ENCODE measurements at places on chromosomes 7 and 10.
A peak's percentile ranks its signal among the peaks of the same experiment; 100 is the strongest.

- ATAC-seq = no peak
Observed at GRCh38 chr10:3745521-3745920, 39.5 kb downstream of the KLF6 start.

DNA sequence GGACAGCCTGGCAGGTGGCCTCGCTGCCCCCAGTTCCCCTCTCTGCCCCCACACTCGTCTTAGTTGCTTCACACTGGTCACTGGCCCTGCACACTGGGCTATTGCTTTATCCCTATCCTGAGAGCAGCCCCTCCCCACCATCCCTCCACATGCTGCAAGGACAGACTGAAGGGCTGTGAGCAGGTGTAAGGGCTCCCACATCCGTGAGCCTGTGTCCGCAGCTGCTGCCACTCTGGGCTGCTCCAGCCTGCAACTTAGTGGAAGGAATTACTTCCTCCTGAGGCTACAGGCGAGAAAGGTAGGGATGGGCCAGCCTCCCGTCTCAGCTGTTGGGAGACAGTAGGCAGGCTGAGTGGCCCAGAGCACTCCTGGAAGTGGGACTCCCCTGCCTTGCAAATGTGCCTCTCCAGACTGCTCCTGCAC is 3.8 kb downstream of the RARRES2 start:
- ATAC-seq = no peak

DNA sequence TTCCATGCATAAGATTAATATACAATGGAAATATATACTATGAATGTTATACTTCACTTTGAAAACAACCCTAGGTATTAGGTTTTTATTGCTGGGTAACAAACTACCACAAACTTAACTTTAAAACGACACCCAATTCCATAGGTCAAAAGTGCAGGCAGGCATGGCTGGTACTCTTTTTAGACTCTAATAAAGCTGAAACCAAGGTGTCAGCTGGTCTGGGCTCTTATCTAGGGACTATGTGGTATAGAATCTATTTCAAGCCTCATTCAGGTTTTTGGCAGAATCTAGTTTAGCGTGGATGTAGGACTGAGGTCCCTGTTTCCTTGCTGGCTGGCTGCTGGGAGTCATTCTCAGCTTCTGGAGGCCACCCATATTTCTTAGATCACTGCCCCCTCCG is 65.0 kb upstream of the TMEM168 start:
- no peak for ATAC-seq

DNA sequence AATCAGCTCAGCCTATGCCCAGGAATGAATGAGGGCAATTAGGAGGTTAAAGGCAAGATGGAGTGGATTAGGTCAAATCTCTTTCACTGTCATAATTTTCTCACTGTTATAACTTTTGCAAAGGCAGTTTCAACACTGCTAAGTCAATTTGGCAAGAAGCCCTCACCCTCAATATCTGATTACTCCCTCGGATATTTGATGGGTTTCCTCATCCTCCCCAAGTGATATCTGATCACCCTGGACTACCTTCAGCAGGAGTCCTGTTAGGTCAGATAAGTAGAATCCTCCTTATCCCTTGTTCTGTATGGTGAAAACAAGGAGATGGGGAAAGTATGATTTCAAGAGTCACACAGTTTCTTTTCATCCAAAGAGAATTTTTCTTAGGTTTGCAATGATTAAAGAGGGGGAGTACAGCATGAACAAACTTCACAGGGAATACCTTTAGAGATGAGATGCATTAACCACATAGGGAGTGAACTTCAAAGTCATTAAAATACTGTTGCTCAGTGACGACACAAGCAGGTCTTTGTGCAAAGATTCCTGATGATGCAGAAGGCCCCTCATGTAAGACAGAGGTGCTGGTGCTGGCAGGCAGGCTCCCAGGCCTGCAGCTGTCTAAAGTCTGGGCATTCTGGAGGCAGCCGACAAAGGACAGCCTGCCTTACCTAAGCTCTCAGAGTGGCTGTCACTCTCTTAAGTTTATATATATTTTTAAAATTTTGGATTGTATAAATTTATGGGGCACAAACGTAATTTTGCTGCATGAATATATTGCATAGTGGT is 75.4 kb upstream of the POM121L12 start:
- ATAC-seq = no peak

GRCh38 chr7:40643664-40644063 is 508.9 kb downstream of the SUGCT start:
- peak; percentile 5 for ATAC-seq

GRCh38 chr10:34739915-34740314 is 75.2 kb downstream of the PARD3 start:
- ATAC-seq = peak; percentile 71

All from SK-N-SH treated with all-trans-retinoic acid at 6 μM for 48 hours (cell line).